ENCODE measurements at places on chromosomes 13 and 19.

DNA sequence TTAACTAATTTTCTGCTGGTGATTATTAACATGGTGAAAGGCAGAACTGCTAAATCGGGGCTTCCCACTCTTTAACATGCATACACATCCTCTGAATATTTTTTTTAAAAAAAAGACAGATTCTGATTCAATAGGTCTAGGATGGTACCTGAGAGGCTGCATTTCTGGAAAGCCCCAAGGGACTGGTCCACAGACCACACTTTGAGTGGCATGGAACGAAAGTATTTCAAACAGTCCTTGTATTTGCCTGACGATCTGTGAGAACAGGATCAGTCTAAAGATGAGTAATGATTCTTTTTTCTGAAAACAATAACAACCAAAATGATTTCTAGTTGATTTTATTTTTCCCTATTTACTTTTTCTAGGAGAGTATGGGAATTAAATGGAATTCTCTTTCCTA is 16.7 kb upstream of the SPART start:
- no peak for DNase-seq

DNA sequence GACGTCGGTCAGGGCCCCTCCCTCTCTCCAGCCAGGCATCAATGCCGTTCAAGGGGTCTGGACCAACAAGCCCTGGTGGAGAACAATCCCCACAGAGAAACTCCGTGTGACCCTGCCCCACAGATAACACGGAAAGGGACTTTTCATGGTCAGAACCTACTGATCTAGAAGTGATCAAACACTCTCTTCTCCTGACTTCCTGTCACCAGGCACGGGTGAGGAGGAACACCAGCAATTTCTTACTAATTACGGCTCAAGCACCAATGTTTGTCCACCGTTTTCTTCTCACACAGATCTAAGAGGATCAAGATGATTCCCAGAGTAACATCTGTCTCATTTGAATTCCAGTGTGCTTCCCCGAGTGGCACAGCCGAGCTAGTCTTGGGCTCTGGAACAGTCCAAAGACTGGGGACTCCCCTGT is 11.8 kb downstream of the RASA3 start:
- DNase-seq: no peak

GRCh38 chr19:18433735-18434398 is 4.1 kb downstream of the ISYNA1 start:
- DNase-seq: no peak

- no peak for DNase-seq
These were observed 3.3 kb downstream of the LYL1 start for GRCh38 chr19:13099073-13099999.

- DNase-seq: no peak
These were observed 962.2 kb upstream of the PCDH20 start for GRCh38 chr13:62377838-62378237.

GRCh38 chr19:50478901-50479715 is 2.5 kb upstream of the GARIN5A start:
- DNase-seq: no peak

DNA sequence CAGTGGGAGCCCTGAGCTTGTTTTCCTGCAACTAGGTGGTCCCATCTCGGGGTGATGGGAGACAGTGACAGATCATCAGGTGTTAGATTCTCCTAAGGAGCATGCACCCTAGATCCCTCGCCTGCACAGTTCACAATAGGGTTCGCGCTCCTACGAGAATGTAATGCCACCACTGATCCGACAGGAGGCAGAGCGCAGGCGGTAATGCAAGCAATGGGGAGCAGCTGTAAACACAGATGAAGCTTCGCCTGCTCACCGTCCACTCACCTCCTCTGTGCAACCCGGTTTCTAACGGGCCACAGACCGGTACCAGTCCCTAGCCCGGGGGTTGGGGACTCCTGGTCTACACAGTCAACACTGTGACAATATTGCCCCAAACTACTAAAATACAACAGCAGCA is 38.8 kb downstream of the CARD8 start:
- DNase-seq: no peak

- no peak for DNase-seq
These were observed 32.2 kb upstream of the MBNL2 start for GRCh38 chr13:97189928-97190327.

- no peak for DNase-seq
These were observed 13.7 kb upstream of the SMARCA4 start for GRCh38 chr19:10946958-10947657.

DNA sequence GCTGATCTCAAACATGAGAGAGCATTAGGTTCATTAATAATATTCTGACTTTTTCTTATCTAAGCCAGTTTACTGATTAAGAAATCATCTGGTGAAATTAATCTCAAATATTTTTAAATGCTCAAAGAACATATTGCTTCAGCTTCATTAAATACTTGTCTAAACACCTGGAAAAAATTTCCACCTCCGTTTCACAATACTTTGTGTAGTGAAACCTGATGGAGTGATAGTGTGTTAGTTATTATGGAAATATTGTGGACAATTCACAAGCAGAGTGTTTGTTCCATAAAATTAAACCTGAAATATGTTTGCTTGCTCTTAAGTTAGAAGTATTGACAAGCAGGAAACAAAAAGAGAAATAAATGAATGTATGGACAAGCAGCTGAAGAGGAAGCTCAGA is 57.3 kb upstream of the RNF113B start:
- DNase-seq: no peak

DNA sequence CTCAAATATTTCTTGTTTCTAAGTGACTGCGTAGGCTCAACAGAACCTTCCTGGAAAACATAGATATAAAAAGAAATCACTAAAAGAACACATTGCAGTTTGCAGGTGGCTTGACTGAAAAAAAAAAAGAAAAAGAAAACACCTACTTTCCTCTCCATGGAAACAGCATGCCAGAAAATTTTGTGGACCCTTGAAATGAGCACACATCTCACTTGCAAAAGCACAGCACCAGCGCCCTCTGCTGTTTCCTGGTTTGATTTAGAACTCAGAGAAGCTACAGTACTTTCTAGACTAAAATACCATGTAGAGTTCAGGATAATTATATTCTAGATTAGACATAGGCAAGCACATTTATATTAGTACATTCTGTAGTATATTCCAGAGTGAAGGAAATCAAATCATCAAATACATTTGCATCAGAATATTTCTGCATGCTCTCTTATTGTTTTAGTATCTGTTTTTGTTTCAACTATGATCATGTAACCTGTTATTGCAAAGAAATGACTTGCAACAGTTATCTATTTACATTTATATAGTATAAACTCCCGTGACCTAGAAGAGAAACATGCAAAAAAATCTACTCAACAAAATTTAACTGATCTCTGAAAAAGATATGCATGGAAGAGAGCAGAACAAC is 22.3 kb upstream of the XPO4 start:
- peak; percentile 37 for DNase-seq

DNA sequence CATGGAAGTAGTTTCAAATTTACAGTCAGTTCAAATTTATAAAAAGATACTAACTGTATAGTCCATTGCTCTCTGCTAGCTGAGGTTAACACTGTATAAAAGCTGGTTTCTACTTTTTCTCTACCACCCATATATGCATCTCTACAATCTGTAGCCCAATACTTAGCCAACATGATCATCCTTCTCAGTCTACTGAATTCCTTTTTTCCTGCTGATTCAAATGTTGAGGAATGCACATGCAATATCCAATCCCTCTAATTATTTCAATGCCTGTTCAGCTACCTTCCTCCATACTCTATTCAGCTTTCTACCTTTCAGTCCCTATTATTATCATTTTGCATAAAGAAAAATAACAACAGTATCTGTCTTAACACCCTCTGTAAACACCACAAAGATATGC is 15.6 kb downstream of the KPNA3 start:
- no peak for DNase-seq

GRCh38 chr13:40114305-40114896 is 458.9 kb downstream of the COG6 start:
- no peak for DNase-seq

DNA sequence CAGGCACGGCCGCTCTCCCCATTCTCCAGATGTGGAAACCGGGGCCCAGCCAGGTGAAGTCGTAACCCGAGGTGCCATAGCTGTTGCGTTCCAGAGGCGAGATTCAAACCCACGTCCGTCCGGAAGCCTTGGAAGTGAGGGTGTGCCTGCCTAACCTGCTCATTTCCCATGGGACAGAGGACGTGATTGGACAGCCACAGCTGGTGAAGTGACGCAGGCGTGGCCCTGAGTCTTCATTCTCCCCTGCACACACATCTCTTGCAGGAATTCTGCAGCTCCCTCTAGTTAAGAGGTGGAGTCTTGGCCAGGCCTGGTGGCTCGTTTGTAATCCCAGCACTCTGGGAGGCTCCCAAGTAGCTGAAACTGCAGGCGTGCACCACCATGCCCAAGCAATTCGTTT is 16.8 kb downstream of the MEIS3 start:
- no peak for DNase-seq

All from amygdala (tissue), 56 donors.